Nucleus accumbens (tissue), 56 donors: ENCODE measurements at places on chromosomes 2 and 18.

DNA sequence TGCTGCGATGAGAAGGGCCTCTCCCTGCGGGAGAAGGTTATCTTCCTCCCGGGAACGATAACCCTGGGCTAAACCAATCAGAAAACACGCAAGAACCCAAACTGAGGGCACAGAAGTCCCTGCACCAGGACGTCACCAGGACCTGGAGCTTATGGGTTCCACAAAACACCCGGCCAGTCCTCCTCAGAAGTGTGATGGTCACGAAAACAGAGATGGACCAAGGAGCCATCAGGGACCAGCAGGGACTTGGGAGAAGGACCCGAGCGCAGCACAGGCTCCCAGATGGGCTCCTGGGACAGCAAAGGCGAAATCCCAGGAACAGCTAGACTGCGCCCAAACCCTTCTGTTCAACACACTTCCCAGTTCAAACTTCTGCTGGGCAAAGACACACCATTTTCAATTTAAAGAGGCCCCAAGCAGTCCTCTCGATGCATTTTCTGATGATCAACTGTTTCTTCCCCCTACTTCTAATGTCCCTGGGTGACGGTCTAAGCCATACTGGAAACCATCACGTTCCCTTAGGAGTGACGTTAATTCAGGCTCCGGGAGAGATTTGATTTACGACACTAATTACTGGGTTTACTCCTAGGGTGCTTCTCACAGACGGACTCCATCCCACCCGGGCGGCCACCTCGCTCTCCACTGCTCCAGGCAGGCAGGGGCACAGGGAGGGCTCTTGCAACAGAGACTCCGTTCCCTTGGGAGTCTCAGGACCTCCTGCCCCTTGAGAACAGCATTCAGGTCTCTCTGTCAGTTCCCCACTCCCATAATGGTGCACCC is 29.2 kb downstream of the ZNF516 start:
- DNase-seq = no peak

GRCh38 chr2:100186126-100186525 is 43.7 kb upstream of the AFF3 start:
- no peak for DNase-seq

GRCh38 chr2:237429753-237430152 is 15.8 kb upstream of the COL6A3 start:
- DNase-seq = no peak

DNA sequence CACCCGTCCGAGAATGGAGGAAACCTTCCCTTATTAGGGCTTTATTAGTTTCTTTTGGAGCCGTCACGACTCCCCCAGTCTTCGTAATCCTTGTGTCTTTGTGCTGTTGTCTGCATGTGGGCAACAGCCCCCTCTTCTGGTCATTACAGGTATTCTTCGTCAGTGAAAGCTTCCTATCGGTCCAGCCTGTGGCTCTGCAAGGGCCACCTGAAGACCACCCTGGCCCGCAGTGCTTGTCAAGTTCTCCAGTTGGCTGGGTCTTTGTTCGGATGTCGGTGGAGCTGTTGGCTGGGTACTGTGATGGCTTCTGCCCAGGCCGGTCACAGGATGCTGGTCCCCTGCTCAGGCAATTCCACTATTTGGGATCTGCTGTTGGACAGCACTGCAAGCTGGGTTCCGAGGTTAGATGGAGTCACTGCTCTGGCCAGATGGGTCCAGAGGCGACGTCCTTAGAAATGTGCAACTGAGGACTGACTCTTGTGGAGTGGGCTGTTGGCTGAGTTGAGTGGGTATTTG is 19.2 kb downstream of the E2F6 start:
- no peak for DNase-seq

DNA sequence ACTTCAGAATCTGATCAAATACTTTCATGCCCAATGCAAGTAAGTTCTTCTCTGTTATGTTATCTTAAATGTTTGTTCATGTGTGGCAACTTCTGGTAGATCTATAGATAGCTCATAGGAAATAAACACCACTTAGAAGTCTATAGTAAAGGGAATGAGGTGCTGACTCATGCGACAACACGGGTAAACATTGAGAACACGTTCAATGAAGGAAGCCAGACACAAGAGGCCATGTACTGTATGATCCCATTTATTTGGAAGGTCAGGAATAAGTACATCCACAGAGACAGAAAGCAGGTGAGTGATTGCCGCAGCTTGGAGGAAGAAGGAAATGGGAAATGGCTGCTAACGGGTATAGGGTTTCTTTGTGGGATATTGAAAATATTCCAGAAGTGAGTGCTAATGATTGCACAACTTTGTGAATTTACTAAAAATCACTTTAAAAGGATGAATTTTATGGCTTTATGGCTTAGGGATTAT is 95.4 kb downstream of the ITGB1BP1 start:
- DNase-seq = no peak

GRCh38 chr2:230961091-230961491 is 34.8 kb upstream of the SPATA3 start:
- DNase-seq = no peak

DNA sequence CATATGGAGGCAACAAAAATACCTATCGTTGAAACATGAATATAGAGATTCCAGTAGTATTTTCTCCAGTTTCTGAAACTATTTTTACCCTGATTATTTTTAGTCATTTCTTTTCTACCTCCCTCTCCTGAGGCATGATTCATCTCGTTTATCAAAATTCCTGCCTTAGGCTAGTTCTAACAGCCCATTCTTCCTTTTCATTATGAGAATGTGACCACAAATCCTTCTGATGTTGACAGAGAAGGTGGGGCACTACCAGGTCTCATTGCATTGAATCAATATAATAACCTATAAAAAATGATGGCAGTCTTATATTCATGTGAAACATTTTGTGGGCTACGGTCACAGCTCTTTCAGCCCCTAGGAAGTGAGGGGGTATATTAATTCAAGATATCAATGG is 406.5 kb upstream of the UBE2E3 start:
- DNase-seq = no peak

DNA sequence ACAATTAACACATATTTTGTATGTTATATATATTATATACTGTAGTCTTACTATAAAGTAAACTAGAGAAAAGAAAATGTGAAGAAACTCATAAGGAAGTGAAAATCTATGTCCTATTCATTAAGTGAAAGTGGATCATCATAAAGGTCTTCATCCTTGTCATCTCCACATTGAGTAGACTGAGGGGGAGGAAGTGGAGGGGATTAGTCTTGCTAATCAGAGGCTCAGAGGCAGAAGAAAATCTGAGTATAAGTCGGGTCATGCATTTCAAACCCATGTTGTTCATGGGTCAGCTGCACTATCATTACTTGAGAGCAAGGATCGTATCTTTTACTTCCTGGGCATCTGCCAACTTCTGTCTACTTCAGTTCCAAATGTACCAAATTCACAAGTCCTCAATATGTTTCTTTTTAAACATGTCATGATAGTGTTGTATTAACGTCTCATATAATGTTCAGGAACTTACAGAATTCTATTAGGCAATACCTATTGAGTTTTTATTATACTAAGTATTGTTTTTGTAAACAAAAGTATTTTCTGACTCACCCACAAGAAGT is 208.9 kb upstream of the BOD1L2 start:
- DNase-seq = no peak

DNA sequence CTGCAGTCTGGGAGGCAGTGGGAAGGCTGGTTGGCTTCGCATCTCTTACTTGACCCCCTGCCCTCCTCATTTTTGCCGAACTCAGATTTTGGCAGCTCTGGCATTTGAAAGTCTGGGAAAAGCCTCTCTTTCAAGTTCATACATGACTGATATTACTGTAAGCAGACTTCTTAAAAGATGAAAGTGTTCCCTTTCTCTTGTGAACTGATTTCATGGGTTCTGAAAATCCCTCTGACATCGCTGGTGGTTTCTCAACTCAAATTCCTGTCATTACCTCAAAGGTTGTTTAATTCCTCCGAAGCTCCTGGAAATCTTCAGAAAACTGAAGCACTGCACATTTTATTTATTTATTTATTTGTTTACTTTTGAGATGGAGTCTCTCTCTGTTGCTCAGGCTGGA is 16.9 kb upstream of the SLC38A11 start:
- no peak for DNase-seq

DNA sequence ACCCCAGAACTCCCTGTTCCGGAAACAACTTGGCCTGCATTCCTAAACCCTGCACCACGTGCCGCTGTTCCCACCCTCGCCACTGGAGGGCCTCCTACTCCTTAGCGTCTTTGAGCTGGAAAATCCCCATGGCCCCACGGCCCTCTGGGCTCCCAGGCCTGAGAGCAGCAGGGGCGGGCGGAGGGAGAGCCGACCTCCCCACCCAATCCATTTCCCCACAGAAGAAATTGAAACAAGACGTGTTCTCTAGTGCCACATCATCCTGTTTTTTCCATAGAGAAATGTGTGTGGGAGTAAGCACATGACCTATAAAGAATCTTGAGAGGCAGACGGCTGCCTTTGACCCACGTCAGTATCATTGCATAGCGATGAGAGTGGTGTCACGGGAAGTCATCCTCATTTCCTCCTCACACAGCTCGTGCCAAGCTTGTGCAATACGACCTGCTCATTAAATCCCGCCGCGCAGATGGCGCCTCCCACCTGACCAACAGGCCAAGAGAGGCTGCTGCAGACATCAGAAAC is 79.2 kb downstream of the LAMA1 start:
- no peak for DNase-seq

DNA sequence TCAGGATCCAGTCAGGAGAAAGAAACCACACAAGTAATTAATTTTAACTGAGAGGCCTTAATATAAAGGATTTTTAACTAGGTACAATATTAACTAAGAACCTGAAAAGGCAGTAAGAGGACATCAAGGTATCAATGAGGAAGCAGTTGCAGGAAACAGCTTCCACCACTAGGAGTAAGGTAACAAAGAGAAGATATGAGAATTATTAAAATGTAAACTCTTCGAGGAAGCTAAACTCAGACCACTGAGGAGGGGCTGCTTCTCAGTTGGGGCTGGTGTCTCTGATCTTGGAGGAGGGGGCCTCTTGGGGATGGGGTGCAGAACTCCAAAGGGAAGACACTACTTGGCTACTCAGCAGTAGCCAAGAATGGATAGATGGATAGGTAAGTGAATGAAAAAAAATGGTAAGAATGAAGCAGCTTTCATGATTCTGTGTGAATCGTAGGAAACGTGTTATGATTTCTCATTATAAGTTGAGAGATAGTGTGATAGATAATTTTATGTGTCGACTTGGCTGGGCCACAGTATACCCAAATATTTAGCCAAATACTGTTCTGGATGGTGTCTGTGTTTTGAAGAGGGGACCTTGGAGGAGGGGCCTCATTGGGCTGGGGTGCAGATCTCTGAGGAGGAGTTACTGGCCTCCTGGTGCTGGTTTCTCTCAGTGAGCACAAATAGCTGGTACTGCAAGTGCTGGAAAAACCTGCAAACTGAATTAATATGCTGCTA is 547.7 kb upstream of the LRRTM1 start:
- DNase-seq = no peak

DNA sequence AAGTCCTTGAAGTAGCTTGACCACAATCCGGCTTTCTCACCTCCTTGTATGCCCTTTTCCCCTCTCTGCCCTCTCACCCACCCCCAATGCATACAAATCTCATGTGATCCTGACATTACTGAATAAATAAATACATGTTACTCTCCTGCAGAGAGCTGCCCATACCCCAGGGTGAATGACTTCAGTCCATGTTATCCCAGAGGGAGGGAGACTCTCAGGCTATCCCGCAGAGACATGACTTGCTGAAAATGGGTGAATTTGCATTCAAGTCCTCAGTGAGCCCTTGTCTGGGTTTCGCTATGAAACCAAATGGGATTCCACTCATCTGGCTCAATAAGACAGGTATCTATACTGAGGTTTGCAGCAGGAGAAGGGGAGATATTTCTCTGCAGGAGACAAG is 168.5 kb downstream of the FHOD3 start:
- no peak for DNase-seq

- no peak for DNase-seq
These were observed 183.6 kb downstream of the MC4R start for GRCh38 chr18:60188958-60189357.

GRCh38 chr2:86826951-86827350 is 34.7 kb downstream of the CD8B start:
- DNase-seq = no peak

DNA sequence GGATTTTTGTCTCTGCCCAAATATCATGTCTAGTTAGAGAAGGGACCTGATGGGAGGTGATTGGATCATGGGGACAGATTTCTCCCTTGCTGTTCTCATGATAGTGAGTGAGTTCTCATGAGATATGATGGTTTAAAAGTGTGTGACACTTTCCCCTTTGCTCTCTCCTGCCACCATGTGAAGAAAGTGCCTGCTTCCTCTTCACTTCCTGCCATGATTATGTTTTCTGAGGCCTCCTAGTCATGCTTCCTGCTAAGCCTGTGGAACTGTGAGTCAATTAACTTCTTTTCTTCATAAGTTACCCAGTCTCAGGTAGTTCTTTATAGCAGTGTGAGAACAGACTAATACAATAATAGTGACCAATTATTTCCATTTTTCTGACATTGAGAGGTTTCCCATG is 167.3 kb upstream of the CYRIA start:
- DNase-seq = no peak

- DNase-seq = no peak
These were observed 10.6 kb downstream of the SCN3A start for GRCh38 chr2:165193178-165193777.

DNA sequence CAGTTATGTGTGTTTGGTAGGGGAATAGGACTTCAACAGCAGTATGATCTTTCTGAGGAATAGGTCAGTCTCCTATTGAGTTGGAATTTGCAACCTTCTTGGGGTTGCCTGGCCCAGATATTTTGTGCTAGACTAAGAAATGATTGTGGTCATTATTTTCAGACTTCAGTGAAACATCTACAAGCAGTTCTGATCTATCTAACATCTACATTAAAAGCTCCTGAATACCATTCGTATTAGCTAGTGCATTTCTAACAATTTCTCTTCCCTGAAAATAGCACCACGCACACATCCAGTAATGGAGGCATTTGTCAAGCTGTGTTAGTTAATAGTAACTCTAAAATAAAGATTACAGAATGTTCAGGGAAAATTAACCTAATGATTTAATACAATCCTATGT is 179.3 kb downstream of the FIGN start:
- no peak for DNase-seq

GRCh38 chr2:197453914-197454398 is 604 bp downstream of the COQ10B start:
- DNase-seq = no peak

DNA sequence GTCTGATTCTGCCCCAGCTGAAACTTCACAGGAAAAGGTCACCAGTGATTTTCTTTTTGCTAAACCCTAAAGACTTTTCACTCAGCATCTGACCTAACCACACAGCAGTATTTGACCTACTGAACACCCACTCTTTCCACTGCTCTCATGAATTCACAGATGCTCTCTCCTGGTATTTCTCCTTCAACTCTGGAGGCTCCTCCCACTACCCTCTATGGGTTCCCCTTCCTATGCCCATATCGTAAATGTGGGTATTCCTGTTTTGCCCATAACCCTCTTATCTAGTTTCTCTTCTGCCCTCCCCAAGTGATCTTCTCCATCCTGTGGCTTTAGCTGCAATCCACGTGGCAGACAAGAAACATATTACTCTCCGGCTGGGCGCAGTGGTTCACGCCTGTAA is 7.6 kb downstream of the PLEKHM3 start:
- no peak for DNase-seq
